IPS-NIHi11 (cell line): ENCODE measurements at places on chromosomes 1 and 21.

DNA sequence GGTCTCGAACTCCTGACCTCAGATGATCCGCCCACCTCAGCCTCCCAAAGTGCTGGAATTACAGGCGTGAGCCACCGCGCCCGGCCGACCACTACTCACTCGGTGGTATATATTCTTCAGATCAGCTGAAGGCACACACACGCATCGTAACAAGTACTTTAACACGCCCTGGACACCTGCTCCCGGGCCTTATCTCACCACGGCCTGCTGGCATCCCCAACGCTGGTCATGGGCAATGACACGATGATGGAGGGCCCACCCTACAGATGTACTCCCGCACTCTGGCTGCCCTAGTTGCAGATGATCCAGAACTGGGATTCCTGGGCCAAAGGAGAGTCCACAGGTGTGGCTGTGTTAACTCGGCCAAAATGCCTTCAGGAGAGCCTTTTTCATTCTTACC, 11.6 kb downstream of the UBE2J2 start:
- no peak for DNase-seq

DNA sequence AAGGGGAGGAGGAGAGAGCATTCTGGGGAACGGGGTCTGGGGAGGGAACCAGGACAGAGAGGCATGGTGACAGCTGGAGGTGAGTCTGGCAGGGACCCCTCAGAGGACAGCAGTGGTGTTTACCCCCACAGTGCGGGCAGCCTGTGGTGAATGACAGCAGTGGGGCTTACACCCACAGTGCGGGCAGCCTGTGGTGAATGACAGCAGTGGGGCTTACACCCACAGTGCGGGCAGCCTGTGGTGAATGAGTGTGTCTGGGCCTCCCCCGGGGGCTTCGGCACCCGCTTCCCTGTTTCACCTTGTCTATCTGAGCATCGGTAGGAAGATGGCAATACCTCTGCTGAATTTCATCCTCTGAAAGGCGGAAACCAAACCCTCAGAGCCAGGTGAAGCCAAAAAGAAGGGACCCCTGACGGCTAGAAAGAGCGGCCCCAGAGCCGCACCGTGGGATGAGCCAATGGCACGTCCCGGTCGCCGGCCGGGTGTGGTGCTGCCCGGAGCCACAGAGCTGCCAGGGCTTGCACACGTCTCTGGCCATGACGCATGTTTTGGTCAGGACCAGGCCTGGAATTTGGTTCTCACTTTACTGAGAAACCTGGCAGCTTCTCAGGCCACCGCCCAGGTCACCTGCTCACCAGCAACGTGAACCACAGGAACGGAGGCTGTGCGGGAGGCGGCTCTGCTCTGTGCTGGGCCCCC, 54.1 kb downstream of the SIK1 start:
- no peak for DNase-seq

DNA sequence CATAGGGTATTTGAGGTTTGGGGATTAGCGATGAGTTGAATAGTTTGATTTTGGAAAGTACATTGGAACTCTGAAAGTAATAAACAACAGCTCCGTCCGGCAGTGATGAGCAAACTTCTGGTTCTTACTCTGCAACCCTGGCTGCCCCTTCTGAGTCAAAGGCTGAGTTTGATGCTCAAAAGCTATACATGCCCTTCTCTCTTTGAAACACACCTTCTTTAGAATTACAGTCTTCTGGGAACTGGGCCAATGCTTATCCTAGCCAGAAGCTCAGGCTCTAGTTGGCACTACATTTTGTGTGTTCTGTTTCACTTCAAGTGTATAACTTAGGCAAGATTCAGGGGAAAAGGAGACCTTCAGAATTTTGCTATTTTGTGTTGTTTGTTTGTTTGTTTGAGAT, 9.3 kb downstream of the AHCYL1 start:
- DNase-seq: no peak

- peak; percentile 43 for DNase-seq
Measured at GRCh38 chr1:90718411-90719329, 1.6 kb upstream of the BARHL2 start.

GRCh38 chr1:87880098-87880760, 551.5 kb downstream of the LMO4 start:
- DNase-seq: no peak

GRCh38 chr1:183226963-183227362, 40.9 kb downstream of the LAMC2 start:
- peak; percentile 39 for DNase-seq

DNA sequence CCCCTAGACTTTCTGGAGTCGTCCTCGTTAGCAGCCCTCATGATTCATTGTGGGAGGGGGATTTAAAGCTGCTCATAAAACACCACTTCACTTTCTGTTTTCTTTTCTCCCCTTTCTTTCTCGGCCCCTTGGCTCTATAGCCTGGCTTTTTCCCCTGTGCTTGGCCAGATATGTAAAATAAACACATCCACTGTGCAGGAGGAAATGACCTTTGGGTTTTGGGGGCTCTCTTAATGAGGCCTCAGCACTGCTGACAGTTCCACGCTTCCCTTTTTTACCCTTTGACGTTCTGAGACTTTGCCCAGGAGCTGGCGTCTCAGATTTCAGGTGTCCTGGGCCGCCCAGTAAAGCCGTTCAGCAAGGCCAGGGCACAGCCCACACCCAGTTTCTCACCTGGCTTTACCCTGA, 65.7 kb downstream of the RUNX3 start:
- peak; percentile 65 for DNase-seq

DNA sequence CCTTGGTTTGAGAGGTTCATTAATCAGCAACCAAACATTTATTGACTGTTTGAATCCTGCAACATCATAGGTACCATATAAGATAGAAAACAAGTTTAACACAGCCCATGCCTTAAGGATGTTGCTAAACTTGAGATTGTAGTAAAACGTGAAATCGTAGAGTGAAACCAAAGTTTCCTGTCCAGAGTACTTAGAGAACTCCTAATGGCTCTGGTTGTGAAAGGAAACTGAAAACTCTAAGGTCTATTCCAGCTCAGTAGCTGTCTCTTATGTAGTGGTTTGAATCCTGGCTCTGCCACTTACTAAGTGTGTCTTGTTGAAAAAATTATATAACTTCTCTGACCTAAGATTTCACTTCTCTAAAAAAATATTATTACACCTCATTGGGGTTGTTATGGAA, 310.9 kb downstream of the NTNG1 start:
- DNase-seq: no peak

DNA sequence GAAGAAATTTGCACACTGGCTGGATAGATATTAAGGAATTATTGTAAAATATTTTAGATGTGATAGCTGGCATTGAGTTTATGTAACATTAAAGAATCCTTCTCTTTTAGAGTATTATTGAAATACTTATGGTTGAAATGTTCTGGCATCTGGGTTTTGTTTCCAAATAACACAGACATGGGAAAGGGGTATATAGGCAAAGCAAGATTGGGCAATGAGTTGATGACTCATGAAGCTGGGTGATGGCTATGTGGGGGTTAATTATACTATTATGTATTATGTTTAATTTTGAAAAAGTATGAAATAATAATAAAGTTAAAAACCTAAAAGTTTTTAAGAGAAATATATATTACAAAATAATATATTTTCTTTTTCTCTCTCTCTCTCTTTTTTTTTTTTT, 12.5 kb upstream of the PTPN14 start:
- DNase-seq: no peak

- no peak for DNase-seq
Measured at GRCh38 chr1:15833069-15833679, 14.3 kb upstream of the SPEN start.

- DNase-seq: no peak
Measured at GRCh38 chr21:17777072-17777765, 41.9 kb downstream of the C21orf91 start.

DNA sequence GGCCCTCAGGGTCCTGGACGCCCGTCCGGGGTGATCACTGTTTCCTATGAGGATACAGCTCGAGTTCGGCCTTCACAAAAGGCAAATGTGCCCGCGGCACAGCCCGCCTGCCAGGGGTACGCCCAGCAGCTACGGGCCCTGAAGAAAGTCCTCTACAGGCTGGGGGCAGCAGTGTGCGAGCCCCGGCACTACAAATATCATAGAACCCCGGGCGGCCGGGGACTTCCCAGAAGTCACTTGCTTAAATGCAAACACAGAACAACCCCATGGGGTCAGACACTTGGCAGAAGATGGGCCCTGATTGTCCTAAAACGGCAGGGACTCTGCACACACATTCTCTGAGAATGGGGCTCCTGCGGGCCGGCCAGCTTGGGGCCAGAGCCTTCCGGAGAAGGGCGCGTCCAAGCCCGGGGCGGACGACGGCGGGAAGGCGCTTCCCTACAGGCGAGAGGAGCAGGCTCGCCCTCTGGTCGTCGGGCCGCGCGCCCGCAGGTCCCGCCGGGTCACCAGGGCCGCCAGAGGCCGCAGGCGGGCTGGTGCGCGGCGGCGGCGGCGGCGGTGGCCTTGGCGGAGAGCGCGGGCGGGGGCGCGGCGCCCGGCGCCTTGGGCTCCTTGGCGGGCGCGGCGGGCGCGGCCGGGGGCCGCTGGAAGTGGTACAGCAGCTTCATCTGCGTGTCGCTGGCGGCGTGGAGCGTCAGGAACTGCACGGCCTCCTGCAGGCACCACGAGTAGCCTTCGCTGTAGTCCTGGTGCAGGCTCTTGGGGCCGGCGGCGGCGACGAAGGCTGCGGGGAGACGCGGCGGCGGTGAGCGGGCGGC, 888 bp downstream of the HES5 start:
- peak; percentile 70 for DNase-seq

DNA sequence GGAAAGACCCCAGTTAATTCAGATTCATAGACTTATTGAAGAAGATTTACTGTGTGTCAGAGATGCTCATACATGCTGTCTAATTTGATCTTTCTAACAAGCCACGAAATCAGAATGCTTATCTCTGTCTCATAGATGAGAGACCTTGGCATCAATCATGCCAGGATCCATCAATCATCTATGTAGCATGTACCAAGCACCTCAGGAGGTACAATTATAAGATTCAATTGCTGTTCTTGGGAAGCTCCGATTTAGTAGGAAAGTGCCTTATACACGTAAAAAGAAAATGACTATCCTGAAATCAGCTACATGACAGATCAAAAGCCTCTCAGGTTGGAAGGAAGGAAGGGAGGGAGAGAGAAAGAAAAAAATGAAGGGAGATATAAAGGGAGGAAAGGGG, 18.5 kb upstream of the VTCN1 start:
- no peak for DNase-seq

DNA sequence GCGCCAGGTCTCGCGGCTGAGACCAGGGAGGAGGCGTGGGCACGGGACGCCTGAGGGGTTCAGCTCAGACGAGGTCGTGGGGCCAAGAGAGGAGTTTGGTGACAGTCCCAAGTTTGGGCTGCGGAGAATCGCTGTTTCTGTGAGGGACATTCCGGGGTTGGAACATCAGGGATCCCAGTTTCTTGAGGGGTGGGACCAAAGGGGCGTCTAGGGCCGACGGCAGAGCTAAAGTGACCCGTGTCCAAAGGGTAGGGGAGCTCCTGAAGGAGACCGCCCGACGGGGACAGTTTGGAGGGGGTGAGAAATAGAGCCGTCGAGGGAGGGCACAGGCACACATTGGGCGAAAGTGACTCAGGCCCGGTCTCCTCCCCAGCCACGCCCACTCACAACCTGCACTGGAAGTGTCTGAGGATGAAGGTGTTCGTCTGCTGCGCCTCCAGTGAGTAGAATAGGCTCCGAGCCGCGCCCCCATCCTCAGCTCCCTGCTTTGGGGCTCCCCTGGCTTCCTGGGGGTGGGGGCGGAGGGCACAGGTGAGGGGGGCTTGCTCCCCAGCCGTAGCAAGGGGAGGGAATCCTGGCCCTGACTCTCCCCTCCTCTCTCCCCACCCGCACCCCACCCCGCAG, 7.0 kb downstream of the EFNA3 start:
- peak; percentile 31 for DNase-seq

GRCh38 chr1:42845866-42846256, 552 bp upstream of the ZNF691 start:
- DNase-seq: peak; percentile 24

DNA sequence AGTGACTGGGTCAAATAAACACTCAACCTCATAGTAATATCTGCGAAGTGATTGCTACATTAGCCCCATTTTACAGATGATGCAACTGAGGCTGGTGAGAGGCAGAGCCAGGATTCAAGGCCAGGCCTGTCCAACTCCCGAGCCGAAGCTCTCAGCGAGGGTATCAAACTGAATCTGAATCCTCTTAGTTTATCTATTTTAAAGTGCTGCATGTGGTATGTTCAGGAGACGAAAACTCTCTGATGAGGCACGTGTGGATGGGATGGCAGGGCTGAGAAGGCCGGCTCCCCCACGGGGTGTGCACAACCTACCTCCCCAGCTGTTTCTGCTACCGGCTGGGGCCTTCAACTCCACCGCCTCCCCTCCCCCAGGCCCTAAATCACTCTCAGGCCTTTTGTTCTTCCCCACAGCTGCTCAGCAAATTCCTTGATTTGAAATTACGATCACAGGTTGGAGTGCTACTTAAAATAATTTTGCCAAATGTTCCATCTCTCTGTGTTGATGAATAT, 171.8 kb downstream of the TOMM20 start:
- peak; percentile 53 for DNase-seq

GRCh38 chr1:189851806-189852367, 625.8 kb downstream of the BRINP3 start:
- DNase-seq: no peak

GRCh38 chr1:172070055-172070454, 228.8 kb downstream of the DNM3 start:
- DNase-seq: no peak

GRCh38 chr21:25649146-25649545, 10.1 kb downstream of the JAM2 start:
- no peak for DNase-seq

GRCh38 chr1:24052220-24052619, 59.7 kb downstream of the MYOM3 start:
- DNase-seq: peak; percentile 3

GRCh38 chr1:101073836-101074235, 48.3 kb upstream of the DPH5 start:
- no peak for DNase-seq

GRCh38 chr1:94753171-94753972, 66.8 kb upstream of the SLC44A3 start:
- no peak for DNase-seq

- DNase-seq: peak; percentile 47
Measured at GRCh38 chr1:211017075-211017718, 116.8 kb downstream of the KCNH1 start.

- no peak for DNase-seq
Measured at GRCh38 chr1:5140136-5140535, 485.7 kb downstream of the AJAP1 start.

DNA sequence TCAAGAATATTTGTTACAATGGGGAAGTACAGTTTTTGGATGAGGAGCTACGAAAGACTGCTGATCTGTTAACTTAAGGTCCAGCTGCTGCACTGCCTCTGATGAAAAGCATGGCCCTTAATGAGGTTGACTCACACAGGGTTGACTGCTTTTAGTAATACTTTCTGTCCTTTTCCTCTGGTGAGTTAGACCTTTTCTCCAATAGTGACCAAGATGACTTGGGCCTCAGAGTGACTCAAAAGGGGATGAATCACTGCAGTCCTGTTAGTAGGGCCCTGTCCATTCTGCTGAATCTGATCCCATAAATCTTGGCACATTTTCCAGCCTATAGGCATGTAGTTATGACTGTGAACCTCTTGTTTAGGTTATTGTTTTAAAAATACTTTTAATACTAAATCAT, 2.7 kb downstream of the DISP1 start:
- no peak for DNase-seq

GRCh38 chr1:212062832-212063438, 27.4 kb downstream of the DTL start:
- DNase-seq: peak; percentile 15

GRCh38 chr1:195851804-195852203, 756.4 kb downstream of the KCNT2 start:
- no peak for DNase-seq

- peak; percentile 43 for DNase-seq
Measured at GRCh38 chr1:119006406-119007279, 18.5 kb upstream of the TBX15 start.
